ENCODE measurements at places on chromosomes 16 and 17.

- DNase-seq = no peak
Observed at GRCh38 chr17:30780343-30780742, 44.1 kb downstream of the CRLF3 start.

GRCh38 chr16:615122-615521 is 15.7 kb upstream of the WFIKKN1 start:
- no peak for DNase-seq

- DNase-seq = no peak
Observed at GRCh38 chr16:497258-497657, 30.3 kb upstream of the CAPN15 start.

DNA sequence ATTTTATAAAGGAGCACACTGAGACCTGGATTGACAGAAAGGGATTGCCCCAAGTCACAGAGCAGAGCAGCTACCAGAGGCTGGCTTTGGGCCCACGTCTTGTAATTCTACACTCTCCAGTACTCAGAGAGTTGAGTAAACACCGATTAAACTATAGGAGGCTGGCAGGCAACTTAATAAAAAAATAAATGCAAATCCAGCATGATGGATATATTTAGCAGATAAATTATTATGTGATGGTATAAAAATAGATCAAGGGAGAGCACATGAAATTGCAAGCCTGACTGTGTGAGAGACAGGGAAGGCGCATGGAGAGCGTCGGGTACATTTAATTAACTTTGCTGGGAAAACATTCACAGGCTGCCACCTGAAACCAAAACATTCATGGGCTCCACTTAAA is 87.7 kb upstream of the CCL2 start:
- no peak for DNase-seq

DNA sequence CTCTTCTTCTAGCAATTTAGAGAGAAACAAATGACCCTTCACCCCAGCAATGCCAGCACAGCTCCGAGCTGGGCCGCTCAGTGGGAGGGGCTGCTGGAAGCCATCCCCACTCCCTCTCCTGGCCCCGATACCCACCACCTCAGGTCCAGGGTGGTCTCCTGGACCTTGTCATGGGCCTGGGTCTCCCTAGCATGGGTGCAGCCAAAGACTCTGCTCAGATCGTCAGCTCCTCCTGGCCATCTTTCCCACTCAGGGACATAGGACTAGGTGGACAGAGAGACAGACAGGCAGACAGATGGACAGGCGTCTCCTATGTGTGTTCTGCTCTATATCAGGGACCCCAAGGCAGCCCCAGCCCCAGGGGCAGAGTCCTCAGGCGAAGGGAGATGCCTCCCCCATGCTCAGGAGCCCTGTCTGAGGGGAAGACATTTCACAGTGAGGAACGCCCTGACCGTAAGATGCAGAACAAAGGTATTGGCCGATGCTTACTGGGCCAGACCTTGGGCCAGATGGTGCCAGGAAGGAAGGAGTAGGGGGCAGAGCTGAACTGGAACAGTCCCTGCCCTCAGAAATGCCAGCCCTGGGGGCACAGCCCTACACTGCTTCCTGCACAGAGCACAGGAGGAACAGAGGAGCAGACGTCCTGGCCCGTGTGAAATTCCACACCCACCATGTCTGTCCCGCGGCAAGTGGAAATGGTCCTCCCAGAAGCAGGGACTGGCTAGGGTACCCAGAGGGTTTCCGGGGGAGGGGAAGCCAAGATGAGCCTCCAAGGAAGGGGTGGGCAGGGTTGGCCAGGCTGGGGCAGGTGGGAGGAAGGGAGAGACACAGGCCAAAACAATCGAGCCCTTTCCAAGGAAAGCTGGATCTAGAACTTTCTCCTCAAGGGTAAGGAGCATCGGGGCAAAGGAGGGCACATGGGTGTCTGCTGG is 13.0 kb downstream of the PITPNM3 start:
- DNase-seq = no peak

GRCh38 chr16:86975445-86975844 is 341.7 kb downstream of the C16orf95 start:
- no peak for DNase-seq
